ENCODE measurements at places on chromosomes 2 and 18.

GRCh38 chr2:212977152-212977551 lies 174.3 kb downstream of the IKZF2 start:
- no peak for DNase-seq

GRCh38 chr18:8758466-8758865 lies 53.1 kb downstream of the MTCL1 start:
- DNase-seq, result no peak

GRCh38 chr2:27721335-27721734 lies 50.2 kb upstream of the MRPL33 start:
- no peak for DNase-seq

DNA sequence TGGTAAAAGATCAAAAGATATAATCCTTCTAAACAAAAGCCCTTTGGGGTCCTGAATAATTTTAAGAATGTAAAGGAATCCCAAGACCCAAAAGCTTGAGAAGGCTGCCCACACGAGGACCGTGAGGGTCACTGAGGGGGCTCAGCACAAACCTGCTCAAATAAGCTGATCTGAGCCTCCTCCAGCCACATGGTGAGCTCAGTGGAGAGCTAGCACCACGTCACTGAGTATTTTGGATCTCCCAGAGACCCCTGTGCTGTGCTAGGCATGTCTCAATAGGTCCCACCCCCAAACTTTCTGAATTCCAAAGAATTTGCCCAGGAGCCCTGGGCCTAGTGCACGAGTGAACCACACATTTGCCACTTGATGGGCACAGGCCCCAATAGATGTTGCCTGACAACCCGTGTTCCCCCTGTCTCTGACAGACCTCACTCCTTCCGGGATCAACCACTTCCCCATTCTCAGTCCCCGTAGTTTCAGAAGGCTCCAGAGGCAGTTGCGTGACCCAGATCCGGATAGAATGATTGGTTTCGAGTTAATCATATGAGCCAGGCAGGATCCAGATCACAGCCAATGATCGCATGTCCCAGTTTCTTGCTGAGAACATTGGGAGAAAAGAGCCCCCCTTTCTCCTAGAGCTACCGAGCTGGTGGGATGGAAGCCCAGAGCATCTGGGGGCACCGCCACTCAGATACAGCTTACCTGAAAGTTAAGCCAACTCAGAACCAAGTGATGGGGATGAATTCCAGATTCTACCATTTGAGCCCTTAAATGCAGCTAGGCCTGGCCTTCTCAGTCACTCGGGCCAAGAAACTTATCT lies 203.8 kb downstream of the TNS1 start:
- DNase-seq, result no peak

DNA sequence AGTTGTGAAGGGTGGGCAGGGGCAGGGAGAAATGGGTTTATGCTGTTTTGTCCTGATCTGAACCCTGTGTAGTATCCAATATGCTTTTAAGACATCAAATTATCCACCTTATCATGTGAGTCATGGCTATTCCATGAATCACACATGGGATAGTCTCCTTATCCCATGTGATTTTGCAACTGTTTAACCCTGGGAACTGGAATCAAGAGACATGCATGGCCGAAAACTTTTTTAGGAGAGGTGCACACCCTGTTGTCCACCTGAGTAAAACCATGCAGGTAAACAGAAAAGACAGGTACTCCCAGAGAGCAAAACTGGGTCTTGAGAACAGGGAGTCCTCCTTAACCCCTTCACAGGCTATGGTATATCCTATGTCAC lies 490.6 kb upstream of the HS6ST1 start:
- DNase-seq, result no peak

DNA sequence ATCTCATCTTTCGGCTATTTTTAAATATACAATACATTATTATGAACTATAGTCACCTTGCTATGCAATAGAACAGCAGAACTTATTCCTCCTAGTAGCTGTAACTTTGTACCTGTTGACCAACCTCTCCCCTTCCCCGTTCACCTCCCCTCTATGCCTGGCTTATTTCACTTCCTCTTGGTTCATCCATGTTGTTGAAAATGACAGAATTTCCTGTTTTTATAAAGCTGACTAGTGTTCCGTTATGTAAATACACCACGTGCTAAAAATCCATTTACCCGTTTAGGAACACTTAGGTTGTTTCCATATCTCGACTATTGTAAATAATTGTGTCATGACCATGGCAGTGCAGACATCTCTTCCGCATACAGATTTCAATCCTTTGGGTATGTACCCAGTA lies 10.3 kb downstream of the ALPI start:
- no peak for DNase-seq

DNA sequence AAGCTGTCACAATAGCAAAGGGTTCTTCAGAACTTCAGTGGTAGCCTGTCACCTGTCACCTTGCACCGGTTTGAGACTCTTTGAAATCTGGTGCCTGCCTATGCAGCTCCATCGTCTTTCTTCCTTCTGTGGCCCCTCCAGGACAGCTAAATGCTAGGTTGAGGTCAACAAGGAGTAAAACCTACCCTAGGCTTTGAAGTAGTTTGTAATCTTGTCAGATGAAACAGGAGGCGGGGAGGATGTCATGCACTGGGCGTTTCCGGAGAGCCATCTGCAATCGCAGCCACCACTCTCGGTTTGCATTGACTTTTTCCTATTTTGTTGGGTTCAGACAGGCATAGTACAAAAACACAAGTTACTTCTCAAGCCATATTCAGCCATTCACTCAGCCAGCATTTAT lies 116.7 kb downstream of the LPIN1 start:
- DNase-seq, result no peak

- DNase-seq, result no peak
Observed at GRCh38 chr2:211128287-211128686, 571.9 kb downstream of the CPS1 start.

Measured in SW 1271 (cell line).